PC-3 (cell line): ENCODE measurements at places on chromosomes 12 and 14. TPM values are rescaled to one million over a fixed set of nuclear protein-coding genes. Genes with fewer than 3 reads are reported as not detected.

DNA sequence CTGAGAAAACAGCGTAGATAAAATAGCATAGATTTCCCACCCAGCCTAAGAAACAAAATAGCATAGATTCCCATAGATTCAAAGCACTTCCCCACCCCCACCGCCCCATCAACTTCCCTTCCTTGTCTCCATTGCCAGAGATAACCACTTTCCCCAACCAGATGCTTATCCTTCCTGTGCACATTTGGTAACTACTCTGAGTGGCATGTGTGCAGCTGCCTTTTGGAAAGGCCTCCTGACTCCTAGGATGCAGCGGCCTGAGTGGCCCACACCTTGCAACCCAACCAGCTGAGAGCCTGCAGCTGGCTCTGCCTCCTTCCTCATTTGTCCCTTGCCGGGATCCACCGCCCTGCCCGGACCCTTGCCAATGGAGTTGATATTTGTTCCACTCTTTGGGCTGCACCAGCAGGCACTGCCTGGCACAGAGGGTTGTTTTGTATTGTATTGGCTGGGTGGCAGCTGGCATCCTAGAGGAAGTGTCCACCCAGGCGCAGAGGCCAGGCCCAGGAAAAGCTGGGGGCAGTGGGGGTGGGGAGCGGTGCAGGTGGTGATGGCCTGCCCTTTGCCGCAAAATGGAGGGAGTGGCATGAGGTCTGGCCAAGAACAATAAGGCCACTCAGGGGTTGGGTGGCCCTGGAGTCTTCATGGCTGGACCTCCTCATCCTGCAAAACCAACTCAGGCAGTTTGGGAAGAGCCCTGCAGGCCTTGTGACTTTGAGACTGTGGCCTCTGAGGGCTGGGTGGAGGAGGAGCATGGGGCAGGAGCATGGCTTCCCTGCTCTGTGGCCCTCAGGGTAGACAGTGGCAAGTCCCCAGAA, 4.9 kb downstream of the SLC48A1 start:
- DNase-seq = no peak
- no peak overlapping the region for H3K27ac ChIP-seq
- H3K4me1 ChIP-seq = peaks cover 29% of the 10 kb centered on the region

GRCh38 chr14:90522571-90523191, 125.9 kb downstream of the CALM1 start:
- no peaks in the 10 kb centered on the region for H3K36me3 ChIP-seq
- peaks cover 11% of the 10 kb centered on the region for H3K4me1 ChIP-seq
- no peaks in the 10 kb centered on the region for H3K27me3 ChIP-seq
- H3K27ac ChIP-seq = no peak overlapping the region

GRCh38 chr12:71640316-71640715, 23.3 kb downstream of the ZFC3H1 start:
- H3K36me3 ChIP-seq = peaks cover 50% of the 10 kb centered on the region
- DNase-seq = no peak
- no peaks in the 10 kb centered on the region for H3K4me1 ChIP-seq
- no peak overlapping the region for H3K4me3 ChIP-seq

DNA sequence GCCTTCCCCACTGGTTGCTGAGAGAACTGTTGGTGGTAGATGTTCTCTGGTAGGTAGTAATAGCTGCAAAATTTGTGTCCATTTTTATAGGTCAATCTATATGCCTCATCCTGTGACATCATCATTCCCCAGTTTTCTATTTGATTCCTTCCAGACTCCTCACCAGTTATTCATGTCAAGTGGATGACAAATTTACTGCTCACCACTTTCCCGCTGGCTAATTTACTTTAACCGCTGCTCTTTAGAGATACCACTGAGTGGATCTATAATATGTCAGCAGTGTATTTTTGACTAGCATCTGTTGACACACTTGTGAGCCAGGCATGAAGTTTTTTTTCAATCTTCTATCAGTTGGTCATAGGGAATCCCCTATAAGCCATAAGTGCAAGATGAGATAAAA, 24.6 kb downstream of the GPR65 start:
- H3K4me1 ChIP-seq = peaks cover 7% of the 10 kb centered on the region; the same call in 1 of the 2 replicates
- no peak overlapping the region for H3K4me3 ChIP-seq
- DNase-seq = peak; percentile 59

DNA sequence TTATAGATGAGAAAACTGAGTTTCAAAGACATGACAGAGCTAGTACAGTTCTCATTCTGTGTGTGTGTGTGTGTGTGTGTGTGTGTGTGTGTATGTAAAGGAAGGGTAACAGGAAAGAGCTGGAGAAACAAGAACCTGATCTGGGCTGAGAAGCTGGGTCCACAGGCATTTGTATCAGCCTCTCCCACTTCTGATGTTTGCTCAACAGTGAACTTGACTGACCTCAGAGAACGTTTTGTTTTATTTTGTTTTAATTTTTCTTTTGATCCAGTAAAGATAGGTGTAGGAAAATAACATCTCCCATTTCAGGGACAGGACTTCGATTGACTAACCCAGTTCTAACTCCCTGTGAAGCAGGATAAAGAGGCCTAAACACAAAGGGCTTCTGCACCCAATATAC, 85.4 kb downstream of the STXBP6 start:
- H3K27ac ChIP-seq = no peak overlapping the region
- H3K4me1 ChIP-seq = no peaks in the 10 kb centered on the region

DNA sequence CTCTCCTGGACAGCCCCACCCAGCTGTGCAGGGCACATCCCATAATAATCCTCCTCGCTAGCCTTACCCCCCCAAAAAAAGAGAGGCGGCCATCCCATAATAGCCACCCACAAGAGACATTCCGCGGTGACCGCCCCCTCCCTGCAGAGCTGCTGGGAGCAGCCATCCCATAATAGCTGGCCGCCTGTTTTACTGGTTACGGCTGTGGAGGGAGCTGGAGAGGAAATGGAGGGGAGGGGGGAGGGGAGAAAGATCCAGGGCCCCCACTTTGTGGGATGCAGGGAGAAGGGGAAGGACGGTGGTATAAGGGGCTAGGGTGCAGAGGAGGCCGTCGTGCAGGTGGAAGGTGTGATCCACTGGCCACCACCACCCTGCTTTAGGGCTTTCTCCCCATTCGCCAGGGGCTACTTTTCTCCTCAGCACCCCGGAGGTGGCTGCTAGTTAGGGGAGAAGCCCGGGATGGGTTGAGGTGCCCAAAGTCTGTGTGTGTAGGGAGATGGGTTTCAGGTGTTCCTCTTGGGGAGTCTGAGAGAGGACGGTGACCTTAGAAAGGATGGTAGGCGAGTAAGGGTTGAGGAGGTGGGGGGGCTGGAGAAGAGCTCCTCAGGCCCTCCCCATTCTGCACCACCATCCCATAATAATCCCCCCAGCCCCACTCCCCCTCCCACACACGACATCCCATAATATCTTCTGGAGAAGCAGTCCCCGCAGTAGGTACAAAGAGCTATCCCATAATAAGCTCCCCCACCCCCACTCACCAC, 6.0 kb upstream of the CHD4 start:
- H3K4me1 ChIP-seq = peaks cover 19% of the 10 kb centered on the region
- H3K4me3 ChIP-seq = 0 out of 2 replicates have a peak overlapping the region, but pooled peaks have one; percentile 37
- peak overlapping the region; percentile 51 for H3K27ac ChIP-seq
- H3K27me3 ChIP-seq = no peaks in the 10 kb centered on the region

- H3K4me1 ChIP-seq = peaks cover 28% of the 10 kb centered on the region
- DNase-seq = no peak
- H3K4me3 ChIP-seq = no peak overlapping the region
- no peaks in the 10 kb centered on the region for H3K36me3 ChIP-seq
These were observed 2.4 kb downstream of the GNG2 start for GRCh38 chr14:51862860-51863259.

GRCh38 chr14:28758885-28759652, 7.5 kb upstream of the FOXG1 start:
- no peak overlapping the region for H3K4me3 ChIP-seq
- H3K27ac ChIP-seq = no peak overlapping the region
- H3K4me1 ChIP-seq = peaks cover 4% of the 10 kb centered on the region; the same call in 1 of the 2 replicates
- H3K27me3 ChIP-seq = peaks cover 96% of the 10 kb centered on the region

Gene SMOC1
- total RNA-seq = not detected in 2 replicates

Gene LRRIQ1
- total RNA-seq = 0.17 and 0.40 TPM in 2 replicates

Gene SDSL
- total RNA-seq = 14.0 and 19.9 TPM in 2 replicates

Gene TMEM63C
- 4.0 and 5.4 TPM in 2 replicates for total RNA-seq

Gene ZC2HC1C
- total RNA-seq = 3.4 and 9.5 TPM in 2 replicates

Gene TIGAR
- total RNA-seq = 3.7 and 4.6 TPM in 2 replicates

Gene PPP1R36
- 0.26 TPM in 1 of 2 replicates, not detected in the other for total RNA-seq

Gene DYNC1H1
- total RNA-seq = 606 and 701 TPM in 2 replicates

Gene OVCH1
- total RNA-seq = not detected in 2 replicates

Gene LYZ
- total RNA-seq = not detected in 2 replicates

Gene EML5
- total RNA-seq = 0.66 and 0.86 TPM in 2 replicates

Gene KSR2
- total RNA-seq = 0.80 and 2.8 TPM in 2 replicates

Gene NEUROD4
- not detected in 2 replicates for total RNA-seq

Gene TMBIM6
- total RNA-seq = 396 and 402 TPM in 2 replicates
